ENCODE measurements at places on chromosomes 5 and 9.

- peak; percentile 35 for DNase-seq
These were observed 63.7 kb upstream of the PPP2CA start for GRCh38 chr5:134289509-134290113.

DNA sequence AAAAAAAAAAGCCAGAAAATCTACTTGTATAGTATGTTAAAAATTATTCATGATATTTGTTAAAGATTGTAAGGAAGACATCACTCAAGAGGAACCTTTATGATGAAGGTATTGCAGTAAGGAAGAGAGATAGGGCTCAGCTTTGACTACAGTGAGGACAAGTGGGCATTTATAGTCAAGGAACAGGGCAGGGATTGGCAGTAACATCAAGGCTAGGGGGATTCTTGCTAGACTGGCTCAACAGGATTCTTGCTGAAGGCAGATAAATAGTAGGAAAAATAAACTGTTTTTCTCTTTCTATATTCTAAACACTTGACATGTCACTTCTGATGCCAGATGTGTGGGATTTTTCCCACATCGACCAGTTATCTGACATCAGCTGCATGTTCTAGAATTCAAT, 96.7 kb downstream of the ITGA1 start:
- DNase-seq = no peak

DNA sequence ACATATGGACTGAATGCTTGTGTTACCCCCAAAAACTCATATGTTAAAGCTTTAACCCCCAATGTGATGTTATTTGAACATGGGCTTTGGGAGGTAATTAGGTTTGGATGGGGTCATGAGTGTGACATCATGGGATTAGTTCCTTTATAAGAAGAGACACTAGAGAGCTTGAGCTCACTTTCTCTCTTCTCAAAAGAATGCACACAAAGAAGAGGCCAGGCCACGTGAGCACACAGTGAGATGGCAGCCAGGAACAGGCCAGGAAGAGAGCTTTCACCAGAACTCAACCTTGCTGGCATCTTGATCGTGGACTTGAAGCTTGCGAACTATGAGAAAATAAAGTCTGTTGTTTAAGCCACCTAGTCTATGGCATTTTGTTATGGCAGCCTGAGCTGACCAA, 360.6 kb downstream of the NR2F1-AS1 start:
- DNase-seq = no peak

DNA sequence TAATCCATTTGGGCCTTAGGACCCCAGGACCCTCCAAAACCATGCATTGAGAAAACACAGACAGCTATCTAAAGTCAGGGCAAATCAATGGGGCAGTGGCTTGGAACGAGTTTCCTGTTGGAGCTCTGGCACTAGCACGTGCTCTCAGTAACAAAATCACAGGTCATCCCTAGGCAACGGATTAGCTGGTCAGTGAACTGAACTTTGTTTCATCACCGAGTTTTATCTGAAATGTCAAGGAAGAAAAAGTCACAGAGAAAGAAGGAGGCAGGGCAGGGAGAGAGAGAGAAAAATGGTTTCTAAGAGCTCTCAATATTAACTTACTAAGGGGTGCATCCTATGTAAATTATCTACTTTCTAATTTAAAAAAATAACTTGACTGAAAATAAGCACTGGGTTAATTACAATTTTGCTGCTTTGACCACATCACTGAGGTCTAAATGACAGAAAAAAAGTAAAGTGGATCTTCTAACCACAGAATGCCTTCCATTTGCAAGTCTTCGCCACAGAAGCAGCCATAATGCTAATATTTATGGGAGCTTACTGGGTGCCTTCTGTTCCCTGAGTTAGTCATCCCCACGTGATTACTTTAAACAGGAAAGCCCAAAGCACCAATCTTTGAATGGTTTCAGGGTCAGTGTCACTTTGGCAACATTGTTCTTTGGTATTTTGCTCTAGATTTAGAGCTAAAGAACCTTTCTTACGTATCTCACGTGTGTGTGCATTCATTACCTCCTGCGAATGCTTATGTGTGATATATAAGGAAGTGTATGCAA, 503.9 kb downstream of the RASEF start:
- no peak for DNase-seq

DNA sequence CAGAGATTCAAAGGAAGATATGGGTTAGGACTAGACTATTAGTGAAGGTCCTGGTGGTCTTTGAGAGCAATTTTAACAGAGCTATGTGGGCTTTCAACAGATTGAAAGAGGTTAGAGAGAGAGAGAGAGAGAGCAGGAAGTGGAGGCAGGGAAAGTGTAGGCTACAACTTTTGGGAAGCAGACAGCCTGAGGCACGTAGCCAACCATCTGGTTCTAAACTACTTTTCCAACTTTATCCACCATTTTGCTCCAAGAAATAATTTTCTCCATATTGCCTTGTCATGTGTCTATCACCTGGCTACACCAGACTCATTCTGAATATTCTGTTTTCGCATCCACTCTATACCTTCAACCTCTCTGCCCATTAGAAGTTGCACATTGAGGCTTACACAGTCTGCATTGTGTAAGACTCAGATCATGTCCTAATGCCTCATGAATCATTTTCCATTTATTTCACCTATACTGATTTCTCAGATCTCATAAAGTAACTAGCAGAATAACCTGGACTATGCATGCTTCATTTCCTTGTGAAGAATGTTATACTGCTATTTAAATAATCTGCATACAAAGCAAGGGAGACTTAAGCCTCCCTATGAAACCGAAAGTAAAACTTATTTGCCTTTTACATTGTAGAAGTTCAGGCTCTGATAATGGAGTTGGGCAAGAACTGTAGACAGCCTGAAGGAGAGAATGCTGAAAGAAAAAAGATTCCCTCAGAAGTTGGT, 235.6 kb downstream of the ELAVL2 start:
- DNase-seq = no peak

DNA sequence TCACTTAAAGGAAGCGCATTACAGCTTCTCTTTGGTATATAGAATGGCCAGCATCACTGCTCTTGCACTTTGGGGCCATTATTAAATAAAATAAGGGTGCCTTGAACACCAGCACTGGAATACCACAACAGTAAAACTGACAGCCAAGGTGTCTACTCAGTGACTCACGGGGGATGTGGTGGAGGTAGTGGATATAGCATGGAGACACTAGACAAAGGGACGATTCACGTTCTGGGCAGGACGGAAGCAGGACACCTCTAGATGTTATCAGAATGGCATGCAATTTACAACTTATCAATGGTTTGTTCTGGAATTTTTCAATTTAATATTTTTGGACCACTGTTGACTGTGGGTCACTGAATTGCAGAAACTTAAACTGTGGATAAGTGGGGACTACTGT, 32.9 kb upstream of the PDE8B start:
- DNase-seq = no peak

DNA sequence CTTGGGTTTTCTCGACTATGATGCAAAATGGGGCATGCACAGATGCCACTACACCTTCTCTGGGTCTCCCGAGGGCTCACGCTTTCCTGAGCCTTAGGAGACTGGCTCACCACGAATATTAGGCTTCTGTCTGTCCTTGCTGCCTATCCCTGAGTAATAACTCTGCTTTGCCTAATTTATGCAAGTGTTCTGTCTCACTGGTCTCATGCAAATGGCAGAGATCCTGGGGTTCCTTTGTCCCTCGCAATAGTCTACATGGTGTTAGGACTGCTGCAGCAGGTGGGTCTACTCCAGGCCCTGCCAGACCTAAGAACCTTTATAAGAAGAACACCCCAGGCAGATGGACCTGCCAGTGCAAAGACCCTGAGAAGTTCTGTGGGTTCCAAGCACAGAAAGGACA, 72.3 kb upstream of the HRH2 start:
- DNase-seq = no peak

Measured in stimulated activated CD4-positive, alpha-beta T cell treated with anti-CD3 and anti-CD28 coated beads, TNF-alpha, amount 100 ng/mL, for 48 hours (primary cell).